ENCODE measurements at places on chromosomes 7 and 10. TPM values are rescaled to one million over a fixed set of nuclear protein-coding genes. Genes with fewer than 3 reads are reported as not detected.

FAM25G gene
- polyA plus RNA-seq = not detected

FXYD4 gene
- polyA plus RNA-seq = not detected

FRMPD2 gene
- not detected for polyA plus RNA-seq

KCNH2 gene
- polyA plus RNA-seq = 0.22 TPM

PAPOLB gene
- polyA plus RNA-seq = not detected

PRLHR gene
- polyA plus RNA-seq = 0.01 TPM

ANKRD2 gene
- 0.21 TPM for polyA plus RNA-seq

DRGX gene
- polyA plus RNA-seq = not detected

PAPSS2 gene
- polyA plus RNA-seq = 12.7 TPM

LIPM gene
- polyA plus RNA-seq = not detected

Data from adipose tissue (tissue), 3 donors.